Stimulated activated CD8-positive, alpha-beta memory T cell treated with anti-CD3 and anti-CD28 coated beads, Interleukin-15, amount 100 ng/mL, for 4 hours (primary cell): ENCODE measurements at places on chromosomes 2 and 18.

GRCh38 chr18:62186499-62186773 is 420 bp downstream of the PIGN start:
- no peak for DNase-seq

GRCh38 chr18:80159713-80160636 is 50.9 kb downstream of the ADNP2 start:
- DNase-seq, result no peak

DNA sequence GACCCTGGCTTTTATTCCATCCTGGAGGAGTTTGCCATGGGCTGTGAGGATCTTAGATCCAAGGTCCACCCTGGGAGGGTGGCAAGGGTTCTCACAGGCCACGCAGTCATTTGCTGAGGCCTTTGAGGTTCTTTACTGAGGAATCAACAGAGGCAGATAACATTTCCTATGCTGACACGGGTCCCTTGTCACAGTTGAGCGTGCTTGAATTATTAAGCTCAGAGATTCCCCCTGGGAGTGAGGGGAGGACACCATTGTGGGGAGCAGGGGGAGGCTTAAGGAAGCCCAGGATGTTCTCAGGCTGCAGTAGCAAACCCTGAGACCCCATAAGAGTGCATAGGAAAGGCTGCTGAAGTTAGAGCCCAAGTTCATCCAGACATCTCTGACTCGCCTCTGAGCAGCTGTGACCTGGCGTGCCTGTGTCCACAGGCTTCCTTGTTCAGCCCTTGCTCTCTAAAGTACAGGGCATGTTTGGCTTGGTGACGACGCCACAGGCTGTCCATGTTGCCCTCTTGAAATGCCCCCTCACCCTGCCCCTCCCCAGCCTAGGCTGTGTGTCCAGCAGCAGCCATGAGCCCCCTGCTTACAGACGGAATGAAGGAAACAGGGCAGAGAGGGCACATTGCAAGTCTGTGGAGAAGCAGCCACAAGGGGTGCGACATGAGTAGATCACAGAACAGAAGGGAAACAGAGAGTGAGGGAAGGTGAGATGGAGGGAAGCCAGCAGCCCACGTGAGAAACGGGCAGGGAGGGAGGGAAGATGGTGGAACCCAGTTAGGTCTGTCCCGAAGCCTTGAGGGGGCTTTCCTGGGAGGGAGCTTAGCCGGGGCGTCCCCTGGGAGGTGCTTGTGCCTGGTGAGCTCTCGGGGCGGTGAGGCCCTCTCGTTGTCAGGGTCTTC is 34.0 kb downstream of the NAPG start:
- DNase-seq, result no peak

DNA sequence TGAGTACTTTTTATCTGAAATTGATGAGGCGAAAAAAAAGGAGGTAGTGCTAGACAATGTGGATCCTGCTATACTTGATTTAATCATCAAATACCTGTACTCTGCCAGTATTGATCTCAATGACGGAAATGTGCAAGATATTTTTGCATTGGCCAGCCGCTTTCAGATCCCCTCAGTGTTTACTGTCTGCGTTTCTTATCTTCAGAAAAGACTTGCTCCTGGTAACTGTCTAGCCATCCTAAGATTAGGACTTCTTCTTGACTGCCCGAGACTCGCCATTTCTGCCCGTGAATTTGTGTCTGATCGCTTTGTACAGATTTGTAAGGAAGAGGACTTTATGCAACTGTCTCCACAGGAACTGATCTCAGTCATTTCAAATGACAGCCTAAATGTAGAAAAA is 453 bp downstream of the KLHL41 start:
- no peak for DNase-seq

- DNase-seq, result no peak
Measured at GRCh38 chr2:151379169-151379568, 21.8 kb downstream of the TNFAIP6 start.

DNA sequence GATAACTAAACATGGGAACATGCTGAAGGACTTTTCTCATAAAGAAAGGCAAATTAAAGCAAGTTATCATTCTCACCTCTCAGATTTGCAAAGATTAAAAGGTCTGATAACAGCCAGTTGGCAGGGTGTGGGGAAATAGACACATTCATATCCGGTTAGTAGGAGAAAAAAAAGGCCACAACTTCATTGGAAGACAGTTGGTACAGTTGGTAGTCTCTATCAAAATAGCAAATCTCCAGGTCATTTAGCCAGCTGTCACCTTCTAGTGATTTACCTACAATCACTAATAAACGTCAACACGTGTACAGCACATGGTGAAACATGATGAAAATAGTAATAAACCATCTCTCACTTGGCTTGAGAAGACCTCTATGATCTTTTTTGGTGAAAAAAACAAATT is 16.6 kb downstream of the INPP5D start:
- DNase-seq, result no peak

- no peak for DNase-seq
Measured at GRCh38 chr2:197130318-197130717, 180.3 kb downstream of the ANKRD44 start.

DNA sequence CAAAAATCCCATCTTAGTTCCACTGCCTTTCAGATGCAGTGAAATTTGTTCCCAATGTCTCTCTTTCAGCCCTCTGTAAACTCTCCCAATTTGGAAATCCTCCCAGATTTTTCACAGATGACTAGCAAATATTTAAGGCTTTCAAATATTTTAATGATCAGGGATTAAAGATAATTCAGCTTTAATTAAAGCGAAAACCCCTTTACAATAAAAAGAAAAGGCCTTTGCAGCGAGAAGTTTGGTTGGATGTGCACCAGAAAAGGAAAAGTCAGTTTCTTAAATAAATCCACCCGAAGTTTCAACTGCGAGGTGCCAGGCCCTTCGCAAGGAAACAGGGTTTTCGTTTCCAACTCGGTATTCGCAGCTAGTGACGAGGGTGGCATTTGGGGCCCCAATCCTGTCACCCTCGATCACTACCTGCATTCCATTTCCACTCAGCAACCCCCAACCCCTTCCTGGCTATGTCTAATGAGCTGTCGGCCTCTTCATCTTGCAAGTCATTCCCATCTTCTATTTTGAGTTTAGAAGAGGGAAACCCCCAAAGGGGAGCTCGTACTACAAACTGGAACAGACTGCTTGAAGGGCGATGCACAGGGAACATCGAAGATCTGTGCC is 1.5 kb downstream of the RAX start:
- DNase-seq, result no peak
